ENCODE measurements at places on chromosomes 2 and 18.

- DNase-seq: no peak
Observed at GRCh38 chr18:7584646-7585275, 17.6 kb downstream of the PTPRM start.

GRCh38 chr2:188278388-188279092 is 13.1 kb upstream of the GULP1 start:
- no peak for DNase-seq

DNA sequence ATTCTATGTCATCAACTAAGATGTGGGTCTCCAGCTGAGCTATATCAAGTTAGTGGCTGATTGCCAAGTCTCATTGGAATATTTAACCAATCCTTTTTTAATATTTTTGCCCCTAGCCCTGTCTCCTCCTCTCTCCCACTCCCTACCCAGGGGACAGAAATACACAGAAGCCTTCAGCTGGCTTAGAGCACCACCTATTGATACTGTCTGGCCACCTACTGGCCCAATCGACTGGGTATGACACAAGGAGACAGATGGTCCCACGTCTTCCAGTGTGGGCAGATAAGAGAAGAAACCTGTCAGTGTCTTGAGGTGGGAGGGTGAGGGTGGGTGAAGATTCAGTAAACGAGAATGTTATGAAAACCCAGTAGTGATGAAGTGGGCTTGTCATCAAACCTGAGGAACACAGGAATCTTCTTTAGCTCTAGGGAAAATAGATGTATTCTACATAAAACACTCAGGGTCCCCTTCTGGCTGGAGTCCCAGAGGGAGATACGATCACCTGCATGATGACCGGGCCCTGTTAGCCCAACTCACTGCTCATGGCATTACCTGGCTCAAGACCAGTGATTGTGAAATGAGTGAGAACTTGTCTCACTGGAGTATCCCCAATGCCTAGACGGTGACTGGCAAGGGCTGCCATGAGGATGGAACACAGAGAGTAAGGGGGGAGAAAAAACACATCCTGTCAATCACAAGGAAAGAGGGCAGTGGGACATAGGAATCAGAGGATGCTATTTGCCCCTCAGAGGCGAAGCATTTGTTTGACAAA is 26.7 kb downstream of the POLR1A start:
- no peak for DNase-seq

DNA sequence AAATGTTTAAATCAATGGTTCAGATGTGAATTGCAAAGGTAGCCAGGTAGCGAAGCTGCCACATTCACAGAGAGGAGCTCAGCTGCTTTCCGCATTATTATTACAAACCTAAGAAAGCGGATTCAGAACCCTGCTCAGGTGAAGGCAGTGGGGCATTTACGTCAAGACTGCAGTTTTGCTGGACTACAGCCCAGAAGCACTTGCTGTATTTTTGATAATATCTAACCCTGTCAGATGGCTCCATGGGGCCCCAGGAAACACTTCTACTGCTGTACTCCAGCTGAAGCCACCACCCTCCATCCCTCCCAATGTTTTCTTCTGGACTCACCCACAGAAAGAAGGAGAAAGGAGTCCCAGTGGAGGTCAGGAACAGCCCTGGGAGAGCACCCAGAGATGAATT is 96.9 kb downstream of the TPO start:
- DNase-seq: no peak

GRCh38 chr18:28189400-28190239 is 12.7 kb upstream of the CDH2 start:
- DNase-seq: peak; percentile 33

GRCh38 chr2:96213379-96213778 is 4.8 kb upstream of the STARD7 start:
- DNase-seq: no peak

DNA sequence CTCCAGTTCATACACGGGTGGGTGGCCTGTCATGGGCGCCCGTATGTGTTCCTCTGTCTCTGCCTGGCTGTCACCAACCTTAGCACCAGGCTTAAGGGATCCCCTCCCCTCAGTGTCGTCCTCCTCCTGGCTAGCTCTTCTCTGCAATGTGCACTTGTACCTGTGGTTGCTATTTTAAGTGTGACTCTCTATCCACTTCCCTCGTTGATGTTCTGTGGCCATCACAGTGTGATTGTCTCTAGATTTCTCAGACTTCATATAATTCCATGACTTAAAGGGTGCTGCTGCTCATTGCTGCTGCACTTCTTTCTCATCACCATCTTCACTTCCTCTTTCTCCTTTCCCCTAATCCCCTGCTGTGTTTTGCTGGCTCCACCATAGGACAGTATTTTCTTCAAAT is 143.4 kb downstream of the EML6 start:
- DNase-seq: peak; percentile 51

DNA sequence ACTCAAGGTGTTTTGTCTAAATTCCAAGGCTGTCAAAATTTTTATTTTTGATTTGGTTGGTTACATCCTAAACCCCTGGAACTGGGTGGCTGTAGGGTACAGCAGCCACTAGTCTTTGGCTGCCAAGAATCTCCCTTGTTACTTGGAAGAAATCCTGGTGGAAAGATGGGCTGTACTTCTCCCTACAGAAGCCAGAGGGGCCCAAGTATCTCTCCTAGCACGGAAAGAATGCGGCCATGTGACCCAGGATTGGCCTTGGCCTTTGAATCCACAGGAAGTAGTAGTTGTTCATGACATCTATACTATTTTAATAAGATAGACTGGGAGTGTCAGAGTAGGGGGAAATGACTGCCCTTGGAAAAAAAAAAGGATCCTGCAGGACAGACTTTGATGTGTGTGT is 54.4 kb upstream of the MYO3B start:
- no peak for DNase-seq

- DNase-seq: no peak
Observed at GRCh38 chr2:134500211-134500935, 218.4 kb downstream of the TMEM163 start.

GRCh38 chr2:53694096-53694771 is 73.4 kb upstream of the CHAC2 start:
- no peak for DNase-seq

DNA sequence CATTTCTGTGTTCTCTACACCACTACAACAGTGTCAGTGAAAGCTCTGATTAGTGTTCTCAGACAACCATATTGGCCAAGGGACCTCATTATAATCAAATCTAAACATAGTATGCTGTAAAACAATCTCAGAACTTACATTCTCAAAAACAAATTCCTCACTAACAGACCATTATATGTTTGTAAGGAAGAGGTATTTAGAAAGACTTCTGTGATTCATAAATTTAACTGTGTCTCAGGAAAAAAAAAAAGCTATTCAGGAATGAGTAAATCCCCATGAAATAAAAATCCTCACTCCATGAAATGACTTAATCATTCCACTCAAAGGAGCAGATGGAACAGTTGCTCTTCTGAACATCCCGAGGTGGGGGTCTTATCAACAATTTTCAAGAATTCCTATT is 413.0 kb downstream of the CDH2 start:
- no peak for DNase-seq
